ENCODE measurements at places on chromosomes 2 and 18.

- DNase-seq = no peak
Measured at GRCh38 chr2:102672107-102672776, 52.9 kb downstream of the SLC9A2 start.

- DNase-seq = no peak
Measured at GRCh38 chr2:164849506-164849905, 7.9 kb upstream of the COBLL1 start.

DNA sequence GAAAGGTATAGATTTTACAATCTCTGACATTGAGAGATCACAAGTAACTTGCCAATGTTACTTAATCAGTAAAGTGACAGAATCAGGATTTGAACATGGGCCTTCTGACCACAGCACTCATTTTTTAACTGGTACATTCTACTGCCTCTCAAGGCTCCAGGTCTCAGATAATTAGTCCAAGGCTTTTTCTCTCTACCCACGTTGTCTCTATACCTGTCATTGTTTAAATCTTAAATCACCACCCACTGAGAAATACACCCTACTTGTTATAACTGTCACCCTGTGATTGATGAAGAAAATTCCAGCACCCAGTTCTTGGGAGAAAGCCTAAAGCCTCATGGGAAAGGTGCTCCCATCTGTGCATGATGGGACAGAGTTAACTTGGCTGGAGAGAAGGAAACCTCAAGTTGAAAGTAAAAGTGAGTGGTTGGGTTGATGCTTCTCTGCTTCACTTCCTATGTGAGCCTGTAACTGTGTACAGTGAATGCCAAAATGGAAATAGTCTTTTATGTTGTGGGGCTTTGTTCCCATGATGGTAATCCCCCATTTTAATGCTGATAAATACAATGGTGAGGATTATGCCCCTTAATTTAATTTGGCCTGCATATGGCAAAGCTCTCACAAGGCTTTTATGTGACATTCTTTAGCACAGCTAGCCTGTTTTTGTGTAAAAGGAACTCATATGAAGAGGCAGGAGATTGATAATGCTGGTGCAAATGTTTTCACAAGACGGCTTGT, 190.1 kb upstream of the SP5 start:
- DNase-seq = no peak

- no peak for DNase-seq
Measured at GRCh38 chr2:215895330-215895729, 118.0 kb downstream of the MREG start.

DNA sequence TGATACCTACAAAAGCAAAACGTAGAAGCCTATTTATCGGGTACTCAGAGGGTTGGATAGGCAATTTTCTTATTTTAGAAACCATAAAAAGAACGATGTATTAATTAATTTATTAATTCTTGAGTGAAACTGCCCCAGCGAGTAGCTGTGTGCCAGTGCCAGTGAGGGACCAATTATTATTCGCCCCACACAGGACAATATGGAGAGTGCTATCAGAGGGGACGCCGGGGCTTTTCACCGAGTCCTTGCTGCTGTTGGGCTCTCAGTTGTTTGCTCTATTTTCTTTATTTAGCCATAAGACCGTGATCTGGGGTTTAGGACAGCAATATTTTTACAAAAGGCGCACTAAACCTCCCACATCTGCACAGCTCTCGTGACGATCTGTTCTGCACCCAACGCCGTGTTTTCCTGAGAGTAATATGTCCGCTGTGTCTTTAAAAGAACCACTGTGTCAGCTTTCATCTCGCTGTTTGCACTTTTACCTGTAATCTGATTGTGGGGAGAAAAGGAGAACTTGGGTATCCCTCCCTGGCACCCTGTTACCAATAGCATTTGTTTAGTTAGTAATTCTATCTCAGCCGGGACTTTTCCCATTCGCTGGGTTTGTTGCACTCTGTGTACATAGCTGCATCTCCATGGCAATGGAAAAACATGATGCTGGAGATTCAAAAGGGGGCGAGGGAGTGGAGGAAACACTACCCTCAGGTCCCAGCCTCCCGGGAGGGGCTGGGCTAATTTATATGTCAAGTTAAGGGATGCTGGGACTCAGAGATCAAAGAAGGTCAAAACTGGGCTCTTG, 30.1 kb upstream of the ZNF516 start:
- peak; percentile 13 for DNase-seq

- DNase-seq = no peak
Measured at GRCh38 chr18:80033181-80034067, 810 bp upstream of the RBFA start.

DNA sequence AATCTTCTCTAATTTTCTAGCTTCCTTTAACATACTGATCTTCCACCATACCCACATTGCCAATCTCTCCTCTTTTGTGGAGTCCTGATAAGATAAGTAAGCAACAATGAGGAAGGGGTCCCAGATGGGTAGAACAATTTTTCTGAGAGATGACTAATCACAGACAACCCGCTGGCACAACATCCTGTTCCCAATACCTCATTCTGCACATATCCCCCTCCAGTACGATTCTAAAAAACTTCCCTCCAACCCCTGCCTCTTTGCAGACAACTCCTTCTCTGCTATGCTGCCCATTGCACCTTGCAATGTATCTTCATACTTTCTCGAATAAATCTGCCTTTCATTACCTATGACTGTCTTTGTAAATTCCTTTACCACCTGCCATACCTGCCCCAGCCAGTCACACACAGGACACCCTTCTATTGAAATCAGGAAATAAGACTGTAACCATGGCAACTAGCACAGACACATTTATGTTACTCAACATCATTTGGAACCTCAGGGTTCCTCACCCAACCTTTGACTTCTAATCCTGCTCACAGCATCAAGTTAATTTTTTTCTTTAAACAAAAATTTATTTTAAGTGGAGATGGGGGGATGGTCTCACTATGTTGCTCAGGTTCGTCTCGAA, 7.4 kb upstream of the EXOC6B start:
- no peak for DNase-seq

- no peak for DNase-seq
Measured at GRCh38 chr18:27185025-27185763, at the start of gene CHST9. TSS of gene CHST9 (minus strand) at chr18:27185308. CDS start at chr18:27142809, 42,499 bp downstream.

DNA sequence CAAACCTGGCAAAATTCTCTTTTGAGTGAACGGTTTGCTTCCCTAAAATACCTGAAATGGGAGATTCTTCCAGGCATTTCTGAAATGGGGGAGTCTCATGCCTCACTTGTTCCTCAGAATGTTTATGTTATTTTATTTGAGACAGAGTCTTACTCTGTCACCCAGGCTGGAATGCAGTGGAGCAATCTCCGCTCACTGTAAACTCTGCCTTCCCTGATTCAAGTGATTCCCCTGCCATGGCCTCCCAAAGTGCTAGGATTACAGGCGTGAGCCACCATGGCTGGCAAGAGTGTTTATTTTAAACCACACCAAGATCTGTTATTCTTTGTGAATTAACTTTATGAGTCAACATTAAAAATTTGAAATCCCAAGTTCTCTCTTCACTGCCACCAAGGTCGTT, 6.4 kb upstream of the FHL2 start:
- DNase-seq = no peak

Data from transverse colon (tissue), 4 donors.